Stimulated activated CD8-positive, alpha-beta memory T cell treated with anti-CD3 and anti-CD28 coated beads, Interleukin-4, amount 100 ng/mL, for 4 hours (primary cell): ENCODE measurements at places on chromosomes 5 and 9.

GRCh38 chr5:168659286-168659847 is 80.2 kb upstream of the PANK3 start:
- DNase-seq, result no peak

DNA sequence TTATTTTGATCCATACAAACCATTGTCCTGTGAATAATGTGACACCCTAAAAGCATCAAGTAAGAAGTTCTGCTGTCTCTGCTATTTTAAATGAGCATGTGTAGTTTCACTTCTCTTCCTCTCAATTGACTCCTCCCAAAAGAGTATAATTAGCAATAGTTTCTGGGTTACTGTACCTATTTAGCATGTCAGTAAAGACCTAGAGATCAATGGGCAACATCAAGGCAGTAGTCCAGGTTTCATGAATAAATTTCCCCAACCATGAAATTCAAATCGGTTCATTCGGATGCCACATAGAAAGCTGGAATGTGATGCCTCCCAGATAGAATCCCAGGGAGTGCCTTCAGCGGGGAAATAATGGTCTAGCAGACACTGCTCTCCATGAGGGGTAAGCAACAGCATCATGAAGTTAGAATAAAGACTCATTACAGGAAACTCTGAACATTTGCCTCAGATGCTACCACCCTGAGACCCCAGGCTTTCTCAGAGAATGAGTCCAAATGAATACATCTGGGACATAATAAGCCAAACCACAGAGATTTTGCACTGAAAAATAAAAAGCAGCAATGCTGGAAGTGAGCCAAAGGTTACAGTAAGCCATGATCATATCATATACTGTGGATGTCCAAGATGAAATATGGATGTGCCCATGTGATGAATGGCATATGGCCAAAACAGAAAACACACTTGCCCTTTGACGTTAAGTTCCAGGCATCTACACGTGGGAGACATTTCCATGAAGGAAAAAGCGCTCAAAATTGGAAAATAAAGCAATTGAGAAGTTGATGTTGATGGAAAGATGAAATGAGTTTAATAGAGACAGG is 1107.0 kb upstream of the SEMA6A start:
- DNase-seq, result no peak

DNA sequence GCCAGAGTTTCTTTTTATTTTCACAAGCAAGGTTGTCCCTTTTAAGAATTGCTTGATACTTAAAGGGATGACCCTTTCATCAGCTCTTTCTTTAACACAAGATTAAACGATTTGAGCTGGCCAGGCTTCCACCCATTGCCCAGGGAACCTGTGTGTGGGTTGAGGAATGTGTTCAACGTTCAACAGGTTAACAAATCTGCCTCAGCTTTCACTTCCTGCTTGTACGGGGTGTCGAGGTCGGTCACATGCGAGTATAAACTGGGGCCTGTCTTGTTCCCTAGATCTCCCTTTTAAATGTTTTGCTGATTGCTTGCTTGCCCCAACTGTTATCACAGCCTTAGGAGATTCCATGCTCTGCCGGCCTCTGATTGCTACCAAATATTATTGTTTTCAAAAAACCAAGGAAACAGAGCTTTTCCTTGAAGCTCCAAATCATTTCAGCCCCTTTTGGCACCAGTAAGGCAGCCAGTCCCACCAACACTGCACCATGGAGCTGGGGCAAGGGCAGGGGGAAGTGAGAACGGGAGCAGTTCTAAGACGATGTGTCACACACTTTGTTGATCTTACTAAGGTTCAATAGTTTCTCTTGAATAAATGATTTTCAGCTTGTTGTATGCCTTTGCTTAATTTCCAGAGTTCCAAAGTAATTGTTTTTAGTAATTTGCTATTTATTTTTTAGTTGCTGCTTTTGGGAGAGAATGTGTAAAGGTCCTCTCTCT is 10.7 kb upstream of the CLK4 start:
- DNase-seq, result no peak

DNA sequence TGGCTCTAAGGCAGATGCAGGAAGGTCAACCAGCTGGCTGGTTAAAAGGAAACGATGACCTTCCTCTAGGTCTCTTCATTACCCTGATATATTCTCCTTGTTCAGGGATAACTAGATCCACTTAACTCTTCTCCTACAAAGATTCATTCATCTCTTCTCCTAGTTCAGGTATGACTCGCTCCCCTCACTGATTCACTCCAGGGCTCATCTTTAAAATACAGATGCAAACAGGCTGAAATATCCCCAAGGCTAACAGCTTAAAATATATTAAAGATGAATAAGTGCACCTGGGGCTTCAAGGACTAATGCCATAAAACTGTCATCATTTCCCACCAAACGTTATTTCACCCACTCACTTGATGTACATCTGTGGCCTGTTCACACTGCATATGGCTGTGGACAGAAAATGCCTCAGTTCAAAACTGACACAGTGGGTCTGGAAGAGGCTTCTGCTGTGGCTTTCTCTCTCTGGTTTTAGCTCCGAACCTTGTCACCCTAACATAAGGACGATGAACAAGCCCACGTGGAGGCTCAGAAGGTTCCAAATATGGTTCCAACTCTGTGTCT is 366.9 kb downstream of the DEPDC1B start:
- DNase-seq, result no peak

- no peak for DNase-seq
These were observed 3.5 kb downstream of the PIP5K1B start for GRCh38 chr9:68708513-68708912.

GRCh38 chr5:10533226-10533625 is 30.6 kb upstream of the ANKRD33B start:
- DNase-seq, result no peak

DNA sequence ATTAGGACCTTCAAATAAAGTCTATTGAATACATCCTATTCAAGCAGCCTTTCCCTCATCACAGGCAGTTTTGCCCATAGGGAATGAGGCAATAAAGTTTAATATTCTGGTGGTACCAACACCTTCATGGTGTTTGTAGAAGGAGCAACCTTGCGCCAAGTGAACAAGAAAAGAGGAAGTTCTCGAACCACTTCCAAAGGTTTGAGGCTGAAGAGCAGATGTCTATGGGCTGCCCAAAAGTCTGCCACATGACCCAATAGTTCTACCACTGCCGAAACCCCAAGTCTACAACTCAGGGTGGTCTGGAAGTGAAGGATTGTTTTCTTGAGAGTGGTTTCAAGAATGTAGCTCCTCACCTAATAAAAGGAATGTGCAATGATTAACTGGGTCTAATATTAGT is 123.1 kb downstream of the NPR3 start:
- no peak for DNase-seq

- DNase-seq, result no peak
These were observed 104.2 kb downstream of the SNX18 start for GRCh38 chr5:54621709-54622108.
